ENCODE measurements at places on chromosomes 7 and 10.
A peak's percentile ranks its signal among the peaks of the same experiment; 100 is the strongest.

DNA sequence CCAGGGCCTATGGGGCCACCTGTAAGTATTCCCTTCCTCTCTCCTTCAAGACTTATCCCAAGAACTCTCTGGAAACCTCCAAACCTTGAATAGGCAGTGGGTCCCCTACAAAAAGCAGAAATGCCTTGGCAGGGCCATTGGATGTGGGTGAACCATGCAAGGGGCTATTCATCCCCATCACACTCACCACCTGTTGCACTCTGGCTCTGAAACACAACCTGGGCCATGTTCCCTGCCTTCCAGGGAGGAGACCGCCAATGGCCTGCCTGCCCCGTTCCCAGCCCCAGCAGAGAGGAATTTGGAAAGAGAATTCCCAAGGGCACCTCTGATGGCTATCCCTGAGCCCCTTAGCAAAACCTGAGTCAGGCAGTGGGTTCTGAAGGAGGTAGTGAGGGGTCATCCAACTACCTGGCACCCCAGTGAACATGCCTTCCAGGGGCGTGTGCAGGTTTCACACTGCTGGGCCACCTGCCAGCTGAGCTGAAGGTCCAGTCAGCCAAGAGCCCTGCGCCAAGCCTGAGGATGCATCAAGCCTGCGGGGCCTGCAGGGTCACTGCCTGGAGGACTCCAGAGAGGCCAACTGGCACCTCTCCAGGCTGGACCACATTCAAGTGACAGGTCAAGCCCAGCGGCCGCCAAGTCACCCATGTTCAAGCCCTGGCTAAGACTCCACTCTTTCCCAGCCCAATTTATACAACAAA, 101.3 kb downstream of the COL13A1 start:
- DNase-seq = no peak

GRCh38 chr7:127690806-127691205, 38.8 kb downstream of the SND1 start:
- DNase-seq = no peak

DNA sequence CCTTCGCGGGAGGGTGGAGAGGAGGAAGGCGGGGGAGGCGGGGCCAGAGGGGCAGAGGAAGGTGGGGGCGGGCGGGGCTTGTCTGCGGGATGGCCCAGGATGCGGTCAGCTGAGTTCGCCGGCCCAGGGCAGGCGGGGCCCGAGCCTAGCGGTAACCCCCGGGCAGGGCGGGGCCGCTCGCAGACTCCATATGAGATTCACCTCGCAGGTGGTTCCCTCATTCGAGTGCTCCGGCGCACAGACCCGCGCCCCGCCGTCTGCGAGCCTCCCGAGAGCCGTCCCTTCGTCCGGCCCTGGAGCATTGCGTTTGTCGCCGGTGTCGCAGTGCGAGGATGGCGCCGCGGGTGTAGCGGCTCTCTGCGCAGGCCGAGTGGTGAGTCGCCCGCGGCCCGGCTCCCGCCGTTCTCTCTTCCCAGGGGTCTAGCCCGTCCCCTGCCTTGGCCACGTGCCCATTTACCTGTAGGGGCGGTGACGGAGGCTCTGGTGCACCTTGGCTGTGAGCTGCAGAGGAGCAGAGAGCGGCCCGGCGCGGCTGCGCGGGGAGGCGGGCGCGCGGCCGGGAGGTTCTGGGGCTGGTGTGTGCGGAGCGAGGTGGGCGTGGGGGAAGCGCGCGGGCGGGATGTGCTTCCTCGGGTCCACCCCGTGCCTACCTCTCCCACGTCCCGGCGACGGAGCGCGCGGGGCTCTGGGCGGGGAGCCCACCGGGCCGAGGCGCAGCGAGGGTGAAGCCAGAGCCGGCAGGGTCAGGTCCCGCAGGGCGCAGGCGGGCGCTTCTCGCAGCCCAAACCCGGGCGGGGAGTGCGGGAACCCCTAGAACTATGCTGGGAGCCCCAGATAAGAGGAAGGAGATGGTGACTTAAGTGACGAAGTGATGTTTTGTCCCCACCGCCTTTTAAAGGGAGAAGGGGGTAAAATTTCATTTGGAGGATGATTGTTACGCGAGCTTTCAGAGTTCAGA, at the start of gene UPP1:
TSS of gene UPP1 (plus strand) at position 220 of the 958 bp plus-strand sequence. CDS start 5,519 bp downstream, outside the sequence.
- DNase-seq = peak; percentile 76

DNA sequence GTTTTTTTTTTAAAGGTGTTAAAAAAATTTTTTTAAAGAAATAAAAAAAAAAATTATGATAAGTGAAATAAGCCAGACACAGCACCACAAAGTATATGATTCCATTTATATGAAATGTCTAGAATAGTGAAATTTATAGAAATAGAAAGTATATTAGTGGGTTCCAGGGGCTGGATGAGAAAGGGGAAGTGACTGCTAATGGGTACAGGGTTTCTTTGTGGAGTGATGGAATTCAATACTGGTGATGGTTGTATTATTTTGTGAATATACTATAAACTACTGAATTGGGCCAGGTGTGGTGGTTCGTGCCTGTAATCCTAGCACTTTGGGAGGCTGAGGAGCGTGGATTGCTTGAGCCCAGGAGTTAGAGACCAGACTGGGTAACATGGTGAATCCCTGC, 82.2 kb downstream of the KBTBD2 start:
- DNase-seq = no peak
